ENCODE measurements at places on chromosomes 13 and 19. TPM values are rescaled to one million over a fixed set of nuclear protein-coding genes. Genes with fewer than 3 reads are reported as not detected.

DNA sequence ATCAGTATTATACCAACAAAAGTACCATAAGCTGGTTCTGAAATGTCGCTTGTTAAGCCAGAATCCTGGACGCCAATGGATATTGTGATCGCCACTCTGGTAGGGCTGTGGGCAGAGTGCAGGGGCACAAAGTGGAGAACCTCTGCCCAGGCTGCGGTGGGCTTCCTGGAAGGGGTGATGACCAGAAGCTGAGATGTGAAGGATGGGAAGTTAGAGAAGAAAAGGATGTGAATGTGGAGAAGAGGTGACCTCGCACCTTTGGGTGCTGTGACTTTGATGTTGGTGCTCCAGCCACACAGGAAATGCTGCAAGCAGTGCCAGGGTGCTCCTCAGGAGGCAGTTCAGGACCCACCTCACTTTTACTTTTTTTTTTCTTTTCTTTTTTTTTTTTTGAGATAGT, 207.9 kb upstream of the MAB21L1 start:
- no peak for DNase-seq

- DNase-seq: no peak
Observed at GRCh38 chr13:73596382-73596781, 537.6 kb downstream of the KLF5 start.

DNA sequence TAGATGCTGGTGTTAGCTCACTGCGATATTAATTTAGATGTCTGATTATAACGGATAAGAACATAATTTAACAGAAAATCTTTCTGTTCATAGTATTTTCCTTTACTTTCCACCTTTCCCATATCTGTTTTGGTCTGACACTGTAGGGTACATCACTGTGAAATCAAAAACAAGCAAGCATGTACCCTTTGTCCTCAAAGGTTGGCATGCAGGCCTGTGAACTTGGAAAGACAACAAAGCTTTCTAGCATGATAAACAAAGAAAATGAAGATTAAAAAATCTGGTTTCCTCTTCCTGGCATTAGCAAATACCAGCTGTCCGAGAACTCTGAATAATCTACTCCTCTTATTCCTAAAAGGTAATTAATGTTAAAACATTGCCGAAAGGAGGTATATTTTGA, 31.6 kb downstream of the THSD1 start:
- peak; percentile 20 for DNase-seq

- DNase-seq: no peak
Observed at GRCh38 chr13:50129081-50129705, 113.9 kb downstream of the KCNRG start.

- DNase-seq: no peak
Observed at GRCh38 chr19:31057476-31057875, 291.8 kb downstream of the TSHZ3 start.

DNA sequence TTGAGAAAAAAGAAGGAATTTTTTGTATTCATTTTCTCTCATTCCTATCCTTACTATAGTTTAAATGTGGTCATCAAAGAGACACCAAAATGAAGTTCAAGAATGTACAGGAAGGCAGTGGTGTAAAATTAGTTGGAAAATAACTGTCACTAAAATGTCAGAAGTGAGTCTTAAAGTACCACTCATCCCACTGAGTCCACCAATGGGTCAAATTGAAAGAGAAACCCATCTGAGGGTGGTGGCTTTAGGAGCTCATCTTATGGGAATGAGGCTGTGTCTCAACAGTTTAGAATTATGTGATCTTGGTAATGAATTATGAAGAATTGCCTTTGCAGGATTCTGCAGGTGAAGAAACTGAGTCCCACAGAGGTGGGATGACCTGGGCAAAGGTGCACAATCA, 403.5 kb downstream of the FGF9 start:
- no peak for DNase-seq

DNA sequence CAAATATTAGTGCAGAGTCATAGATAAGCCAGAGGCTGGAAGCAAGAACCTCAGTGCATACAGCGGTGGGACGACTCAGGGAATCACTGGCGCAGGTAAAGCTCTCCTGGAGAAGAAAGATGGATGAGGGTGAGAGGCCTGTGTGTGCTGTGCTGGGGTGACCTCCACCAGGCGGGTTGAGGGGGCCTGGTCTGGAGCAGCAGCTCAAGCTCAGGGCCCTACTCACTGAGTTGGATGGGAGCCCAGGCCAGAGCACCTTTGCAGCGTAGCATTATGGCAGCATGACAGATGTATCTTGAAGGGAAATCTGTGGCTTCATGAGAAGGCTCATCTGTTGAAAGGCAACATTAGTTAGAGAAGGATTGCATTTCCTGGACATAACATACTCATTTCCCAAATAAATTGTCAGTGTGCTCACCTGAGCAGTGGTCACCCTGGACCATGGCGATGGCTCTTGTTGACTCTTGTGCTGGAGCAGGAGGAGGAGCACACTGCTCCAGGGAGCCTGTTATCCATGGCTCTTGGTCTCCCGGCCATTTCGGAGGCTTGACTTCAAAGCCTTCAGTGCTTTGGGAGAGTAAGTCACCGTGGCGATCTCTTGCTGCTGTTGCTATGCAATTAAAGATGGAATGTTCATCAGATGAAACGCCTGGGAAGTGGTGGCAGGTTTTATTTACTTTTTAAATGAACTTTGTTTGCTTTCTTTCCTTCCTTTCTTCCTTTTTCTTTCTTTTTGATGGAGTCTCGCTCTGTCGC, 25.0 kb downstream of the HNRNPM start:
- DNase-seq: no peak

GRCh38 chr13:95234242-95234641, 67.0 kb downstream of the ABCC4 start:
- DNase-seq: no peak

DNA sequence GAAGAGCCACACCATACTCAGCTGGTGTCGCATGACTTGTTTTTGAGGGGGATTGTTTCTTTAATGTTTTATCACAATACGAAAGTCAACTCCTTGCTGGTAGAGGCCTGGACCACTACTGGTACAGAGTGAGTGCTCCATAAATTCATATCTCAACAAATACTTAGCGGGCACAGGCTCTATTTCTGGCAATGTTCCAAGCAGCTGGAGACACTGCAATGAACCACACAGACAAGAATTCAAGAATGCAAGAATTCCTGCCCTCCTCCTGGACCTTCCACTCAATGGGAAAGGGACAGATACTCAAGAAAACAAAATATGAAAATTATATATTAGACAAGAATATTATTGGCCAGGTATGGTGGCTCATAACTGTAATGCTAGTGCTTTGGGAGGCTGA, 5.1 kb upstream of the FXYD5 start:
- no peak for DNase-seq

The AKAP11 gene
- total RNA-seq: 15.2 TPM

The INTS6 gene
- 67.6 TPM for total RNA-seq

The JAK3 gene
- total RNA-seq: 3.0 TPM

The SLC10A2 gene
- total RNA-seq: not detected

The PCDH8 gene
- not detected for total RNA-seq

The ZNF221 gene
- 7.7 TPM for total RNA-seq

Measured in pulmonary artery endothelial cell (primary cell).